ENCODE measurements at places on chromosomes 16 and 17. TPM values are rescaled to one million over a fixed set of nuclear protein-coding genes. Genes with fewer than 3 reads are reported as not detected.
A peak's percentile ranks its signal among the peaks of the same experiment; 100 is the strongest.

DNA sequence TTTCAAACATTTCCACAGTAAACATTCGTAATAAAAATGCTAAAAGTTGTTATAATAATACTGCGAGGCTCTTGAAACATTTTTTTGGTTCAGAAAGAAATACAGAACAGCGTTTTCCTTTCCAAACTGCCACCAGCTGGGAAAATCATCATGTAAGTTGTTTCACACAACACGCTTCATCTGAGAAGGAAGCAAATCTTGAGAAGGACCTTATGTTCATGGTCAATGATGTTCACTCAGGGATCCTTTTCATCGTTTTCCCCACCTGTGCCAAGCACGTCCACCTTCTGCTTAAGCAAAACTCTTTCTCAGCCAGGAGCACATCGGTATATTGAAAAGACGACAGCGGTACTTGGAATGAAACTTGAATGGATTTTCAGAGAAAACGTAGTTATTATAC, 274.5 kb upstream of the ELAC2 start:
- H3K36me3 ChIP-seq, result no peaks in the 10 kb centered on the region
- no peak overlapping the region for H3K27ac ChIP-seq
- DNase-seq, result no peak
- H3K4me3 ChIP-seq, result no peak overlapping the region

- no peak overlapping the region for H3K4me3 ChIP-seq
- H3K27me3 ChIP-seq, result peaks cover 34% of the 10 kb centered on the region
- no peak overlapping the region for H3K27ac ChIP-seq
Measured at GRCh38 chr17:58247511-58248363, 9.4 kb downstream of the LPO start.

- H3K27ac ChIP-seq, result no peak overlapping the region
- H3K4me3 ChIP-seq, result no peak overlapping the region
- H3K36me3 ChIP-seq, result peaks cover 9% of the 10 kb centered on the region
- no peaks in the 10 kb centered on the region for H3K27me3 ChIP-seq
Measured at GRCh38 chr16:24966634-24967033, 48.5 kb downstream of the ARHGAP17 start.

GRCh38 chr17:74754832-74755231, 6.4 kb downstream of the NHERF1 start:
- H3K36me3 ChIP-seq, result no peaks in the 10 kb centered on the region
- no peak for DNase-seq
- H3K27me3 ChIP-seq, result no peaks in the 10 kb centered on the region
- no peak overlapping the region for H3K27ac ChIP-seq

- DNase-seq, result peak; percentile 38
- H3K27ac ChIP-seq, result no peak overlapping the region
- no peak overlapping the region for H3K4me3 ChIP-seq
- H3K4me1 ChIP-seq, result no peaks in the 10 kb centered on the region
- H3K27me3 ChIP-seq, result no peaks in the 10 kb centered on the region
- no peaks in the 10 kb centered on the region for H3K36me3 ChIP-seq
Measured at GRCh38 chr17:12522743-12523183, 142.9 kb upstream of the MYOCD start.

GRCh38 chr16:71515026-71515425, 11.2 kb upstream of the CHST4 start:
- H3K27me3 ChIP-seq, result peaks cover 7% of the 10 kb centered on the region
- no peak overlapping the region for H3K4me3 ChIP-seq
- no peak for DNase-seq
- no peaks in the 10 kb centered on the region for H3K4me1 ChIP-seq
- H3K27ac ChIP-seq, result no peak overlapping the region

DNA sequence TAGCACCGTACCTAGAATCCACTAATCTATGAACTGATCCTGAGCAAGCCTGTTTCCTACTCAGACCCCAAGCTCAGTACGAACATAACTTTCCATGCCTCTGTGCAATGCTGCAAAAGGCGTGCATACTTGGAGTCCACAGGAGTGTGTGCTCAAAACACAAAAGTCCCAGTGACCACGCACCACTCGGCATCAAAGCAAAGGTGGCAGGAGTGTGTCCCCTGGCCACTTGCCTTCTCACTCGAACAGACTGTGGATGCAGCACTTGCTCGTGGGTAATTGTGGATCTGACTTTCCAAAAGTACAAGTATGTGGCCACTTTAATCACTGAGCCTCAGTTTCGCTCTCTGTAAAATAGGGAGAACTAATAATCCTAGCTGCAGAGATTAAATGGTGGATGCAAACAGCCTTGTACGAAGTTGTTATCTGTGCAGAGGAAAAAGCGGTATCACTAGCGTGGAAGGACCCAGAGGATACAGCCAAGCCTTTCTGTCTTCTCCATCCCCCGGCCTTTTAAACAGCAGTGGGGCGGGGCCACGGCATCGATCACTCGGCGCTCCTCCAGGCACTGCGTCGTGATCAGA, 311 bp upstream of the KDM8 start:
- no peaks in the 10 kb centered on the region for H3K27me3 ChIP-seq
- DNase-seq, result peak; percentile 78
- no peaks in the 10 kb centered on the region for H3K36me3 ChIP-seq
- H3K4me3 ChIP-seq, result peak overlapping the region; percentile 77
- H3K27ac ChIP-seq, result peak overlapping the region; percentile 86

- H3K27me3 ChIP-seq, result no peaks in the 10 kb centered on the region
- H3K4me1 ChIP-seq, result peaks cover 15% of the 10 kb centered on the region
- no peaks in the 10 kb centered on the region for H3K36me3 ChIP-seq
Measured at GRCh38 chr16:21302898-21303528, 24.9 kb upstream of the CRYM start.

The RAD51C gene
- total RNA-seq, result 71.1 TPM

The SOCS1 gene
- total RNA-seq, result 12.5 TPM

The OTOP2 gene
- total RNA-seq, result not detected

The PRRT2 gene
- total RNA-seq, result 0.35 TPM
